ENCODE measurements at places on chromosomes 1 and 21. TPM values are rescaled to one million over a fixed set of nuclear protein-coding genes. Genes with fewer than 3 reads are reported as not detected.

- DNase-seq: no peak
Observed at GRCh38 chr1:193085263-193085662, 20.0 kb downstream of the GLRX2 start.

DNA sequence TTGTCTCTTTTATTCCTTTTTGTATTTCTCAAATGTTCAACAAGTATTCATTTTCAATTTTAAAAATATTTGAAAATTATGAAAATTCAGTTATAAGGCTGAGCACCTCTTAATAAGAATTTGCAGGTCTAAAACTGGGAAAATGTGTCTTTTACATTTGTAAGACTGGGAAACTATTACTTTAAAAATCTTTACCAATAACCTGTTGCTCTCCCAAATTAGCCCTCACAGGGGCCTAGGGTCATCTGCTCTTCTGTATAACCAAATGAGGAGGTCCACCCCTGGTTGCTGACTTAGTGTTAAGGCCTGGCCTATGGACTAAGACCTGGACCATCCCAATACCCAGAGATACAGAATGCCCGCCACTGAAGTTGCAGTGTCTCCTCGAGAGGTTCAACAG, 280.5 kb downstream of the PLPP3 start:
- DNase-seq: no peak

DNA sequence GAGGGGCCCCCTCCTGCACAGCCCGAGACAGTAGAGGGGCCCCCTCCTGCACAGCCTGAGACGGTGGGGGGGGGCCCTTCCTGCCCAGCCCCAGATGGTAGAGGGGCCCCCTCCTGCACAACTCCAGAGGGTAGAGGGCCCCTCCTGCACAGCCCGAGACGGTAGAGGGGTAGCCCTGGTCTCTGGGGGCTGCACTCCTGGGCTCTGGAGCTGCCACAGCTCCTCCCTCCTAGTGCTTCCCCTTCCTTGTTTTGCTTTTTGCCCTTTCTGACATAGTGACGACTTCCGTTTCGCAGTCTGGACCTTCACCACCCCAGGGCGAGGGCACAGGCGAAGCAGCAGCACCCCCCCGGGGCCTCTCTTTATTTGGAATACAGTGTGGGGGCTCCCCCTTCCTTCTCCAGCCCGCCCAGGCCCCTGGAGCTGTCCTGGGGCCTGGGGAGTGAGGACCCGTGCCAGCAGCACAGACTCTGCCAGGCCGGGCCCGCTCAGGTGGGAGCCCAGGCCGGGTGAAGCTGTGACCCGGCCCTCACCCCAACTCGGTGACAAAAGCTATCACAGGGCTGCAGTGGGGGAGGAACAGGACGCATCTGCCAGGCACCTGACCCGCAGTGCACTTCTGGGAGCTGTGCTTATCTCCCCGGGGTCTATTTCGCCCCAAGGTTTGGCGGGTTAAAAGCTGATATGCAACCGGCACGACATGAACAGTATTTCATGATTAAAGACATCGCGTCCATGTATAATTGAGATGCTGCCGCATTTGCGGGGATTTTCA, 1.1 kb upstream of the PRXL2B start:
- peak; percentile 49 for DNase-seq

DNA sequence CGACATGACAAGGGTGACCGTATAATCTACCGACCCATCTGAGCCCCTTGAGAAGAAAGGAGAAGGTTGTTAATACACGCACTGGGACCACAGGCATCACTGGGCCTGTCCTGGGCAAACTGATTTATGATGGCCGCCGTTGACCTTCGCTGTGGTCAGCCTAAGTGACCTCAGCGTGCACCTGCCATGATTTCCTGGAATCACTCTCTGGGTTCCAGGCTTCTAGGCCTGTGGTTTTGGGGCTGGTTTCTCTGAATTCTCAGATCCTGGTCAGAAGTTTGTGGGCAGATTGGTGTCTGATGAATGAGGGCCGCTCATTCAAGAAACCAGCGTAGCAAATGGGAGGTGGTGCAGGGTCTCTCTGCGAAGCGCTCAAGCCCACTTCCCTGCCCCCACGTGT, 64.0 kb downstream of the SIK1 start:
- DNase-seq: peak; percentile 61

GRCh38 chr1:32358435-32358834, 3.9 kb downstream of the FAM229A start:
- no peak for DNase-seq

DNA sequence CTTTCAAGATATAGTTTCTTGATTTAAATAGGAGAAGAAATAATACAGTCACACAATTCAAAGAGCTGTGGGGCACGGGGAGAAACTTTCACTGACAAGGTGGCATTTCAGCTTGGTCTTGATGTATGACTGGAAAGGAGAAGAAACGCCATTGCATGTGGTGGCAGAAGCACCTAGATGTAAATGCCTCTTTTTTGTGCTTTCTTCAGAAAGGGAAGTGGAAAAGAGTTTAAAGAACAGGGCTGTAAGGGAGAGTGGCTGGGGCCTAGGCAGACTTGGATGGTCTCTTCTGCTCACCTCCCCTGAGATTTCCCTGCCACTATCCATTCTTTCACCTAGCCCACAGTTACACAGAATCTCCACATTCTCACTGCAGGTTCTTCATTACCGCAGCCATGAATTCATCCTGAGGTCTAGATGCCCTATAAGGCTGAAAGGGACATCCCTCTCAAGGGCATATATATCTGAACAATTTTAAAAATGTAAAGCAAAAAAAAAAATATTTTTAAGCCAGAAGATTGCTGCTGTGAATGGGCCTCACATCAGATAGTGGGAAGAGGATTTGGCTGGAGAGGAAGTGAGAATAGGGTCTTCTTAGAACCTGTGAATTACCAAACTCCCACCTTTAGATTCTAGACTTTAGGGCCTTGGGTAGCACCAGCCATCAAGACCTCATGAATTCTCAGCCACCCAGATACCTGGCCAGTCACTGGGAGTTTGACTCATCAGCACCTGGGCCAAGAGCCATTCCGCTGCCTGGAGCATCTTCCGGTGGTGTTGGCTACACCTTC, 23.4 kb downstream of the CACNA1E start:
- DNase-seq: no peak

DNA sequence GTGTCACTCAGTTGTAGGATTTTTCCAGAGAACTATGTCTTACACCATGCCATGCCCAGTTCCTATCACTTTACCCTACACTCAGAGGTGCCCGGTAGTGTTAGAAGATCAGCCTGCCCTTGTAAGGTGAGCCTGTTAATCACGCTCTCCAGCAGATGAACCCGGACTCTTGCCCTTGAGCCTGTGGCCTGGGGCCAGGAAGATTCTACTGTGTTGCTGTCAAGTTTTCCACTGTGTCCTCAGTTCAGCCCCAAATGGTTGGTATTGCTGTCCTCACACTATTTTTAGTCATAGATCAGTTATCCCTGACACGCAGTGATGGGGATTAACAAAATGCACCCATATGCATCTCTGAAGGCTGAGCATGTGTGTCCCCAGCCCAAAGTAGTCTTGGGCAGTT, 105.0 kb upstream of the SPAG17 start:
- no peak for DNase-seq

DNA sequence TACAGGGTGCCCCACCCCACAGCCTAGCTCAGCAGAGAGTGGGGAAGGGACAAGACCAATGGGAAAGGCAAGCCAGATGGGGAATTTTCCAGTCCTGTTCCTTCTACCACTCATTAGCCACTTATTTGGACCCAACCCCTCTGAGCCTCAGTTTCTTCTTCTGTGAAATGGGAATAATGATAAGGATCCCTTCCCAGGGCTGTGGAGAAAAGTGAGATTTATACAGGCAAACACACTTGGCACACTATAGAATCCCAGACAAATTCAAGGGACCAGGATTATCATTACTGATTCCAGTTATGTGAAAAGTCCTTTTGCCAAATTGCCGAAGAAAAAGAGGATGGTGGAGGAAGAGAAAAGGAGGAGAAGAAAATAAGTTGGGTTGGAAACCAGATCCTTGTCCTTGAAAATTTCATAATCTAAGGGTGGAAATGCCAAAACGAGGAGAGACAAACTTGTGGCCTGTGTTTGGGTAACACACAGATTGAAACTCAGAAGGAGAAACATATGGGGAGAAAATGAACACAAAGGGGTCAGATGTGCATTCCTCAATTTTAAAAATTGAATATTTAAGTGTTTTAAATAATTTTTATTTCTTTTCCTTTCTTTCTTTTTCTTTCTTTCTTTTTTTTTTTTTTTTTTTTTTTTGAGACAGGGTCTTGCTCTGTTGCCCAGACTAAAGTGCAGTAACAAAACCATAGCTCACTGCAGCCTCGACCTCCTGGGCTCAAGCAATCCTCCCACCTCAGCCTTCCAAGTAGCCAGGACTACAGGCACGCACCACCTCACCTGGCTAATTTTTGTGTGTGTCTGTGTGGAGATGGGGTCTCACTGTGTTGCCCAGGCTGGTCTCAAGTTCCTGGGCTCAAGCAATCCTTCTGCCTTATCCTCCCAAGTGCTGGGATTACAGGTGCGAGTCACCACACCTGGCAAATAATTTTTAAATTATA, 9.6 kb downstream of the CAPN2 start:
- no peak for DNase-seq

DNA sequence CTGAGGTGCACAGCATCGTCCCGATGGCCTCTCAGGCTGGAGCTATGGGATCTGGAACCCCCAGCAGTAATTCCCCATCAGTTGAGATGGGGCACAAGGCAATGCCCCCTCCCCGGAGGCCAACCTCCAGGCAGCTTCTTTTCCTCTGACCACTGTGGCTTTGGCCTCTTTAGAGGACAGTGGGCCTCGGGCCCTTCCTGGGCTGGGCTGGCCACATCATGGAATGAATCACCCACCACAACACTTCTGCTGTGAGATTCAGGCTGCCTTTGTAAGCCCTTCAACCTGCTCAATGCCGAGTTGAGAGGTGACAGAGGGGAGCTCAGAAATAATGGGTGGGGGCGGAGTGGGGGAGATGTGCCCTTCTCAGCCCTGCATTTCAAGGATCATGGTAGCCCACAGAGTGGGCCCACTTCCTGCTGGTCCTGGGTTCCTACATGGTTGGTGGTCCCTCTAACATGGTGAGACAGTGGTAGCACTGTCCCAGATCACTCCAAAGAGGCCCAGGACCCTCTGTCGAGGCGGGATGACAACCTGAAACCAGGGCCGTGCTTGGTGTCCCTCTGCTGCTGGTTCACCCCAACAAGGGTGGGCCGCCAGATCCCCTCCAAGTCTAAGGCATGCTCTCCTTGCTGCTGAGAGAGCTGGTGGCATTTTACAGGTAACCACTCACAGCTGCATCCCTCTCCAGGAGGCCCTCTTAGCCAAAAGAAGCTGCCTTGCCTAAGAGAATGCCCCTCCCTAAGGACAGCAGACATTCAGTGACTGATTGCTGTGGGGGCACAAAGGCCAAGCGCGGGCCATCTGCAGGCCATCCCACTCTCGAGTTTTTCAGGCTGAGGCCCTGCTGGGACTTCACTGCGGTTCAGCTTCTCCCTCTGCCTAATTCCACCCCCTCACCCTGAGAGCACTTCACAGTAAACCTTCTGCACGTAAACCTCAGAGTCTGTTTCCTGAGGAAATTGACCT, 29.7 kb upstream of the EVA1B start:
- peak; percentile 83 for DNase-seq

DNA sequence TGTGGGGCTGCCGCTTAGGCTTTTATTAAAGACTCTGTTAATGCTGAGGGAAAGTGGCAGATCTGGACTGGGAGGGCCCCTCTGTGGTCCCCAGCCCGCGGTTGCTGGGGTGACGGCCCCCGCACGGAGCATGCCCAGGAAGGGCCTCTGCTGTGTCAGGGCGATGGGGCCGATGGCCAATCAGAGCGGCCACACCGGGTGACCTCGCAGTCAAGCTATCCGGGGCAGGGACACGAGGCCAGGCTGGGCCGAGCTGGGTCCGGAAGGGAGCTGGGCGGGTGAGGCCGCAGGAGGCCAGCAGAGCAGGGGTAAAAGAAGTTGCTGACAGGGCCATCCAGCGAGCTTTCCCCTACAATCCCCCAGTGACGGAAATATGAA, 145.1 kb downstream of the CASZ1 start:
- no peak for DNase-seq

GRCh38 chr1:71080739-71081696, at the start of gene ZRANB2:
Gene ZRANB2, minus strand, starts transcription at chr1:71081035. Its CDS starts 40 bp downstream, at chr1:71080995.
- peak; percentile 95 for DNase-seq

GRCh38 chr1:7551442-7551841, 219.7 kb upstream of the VAMP3 start:
- no peak for DNase-seq

GRCh38 chr1:230242326-230242725, 175.3 kb downstream of the GALNT2 start:
- DNase-seq: no peak

GRCh38 chr1:110393286-110393685, 2.5 kb upstream of the SLC16A4 start:
- DNase-seq: no peak

DNA sequence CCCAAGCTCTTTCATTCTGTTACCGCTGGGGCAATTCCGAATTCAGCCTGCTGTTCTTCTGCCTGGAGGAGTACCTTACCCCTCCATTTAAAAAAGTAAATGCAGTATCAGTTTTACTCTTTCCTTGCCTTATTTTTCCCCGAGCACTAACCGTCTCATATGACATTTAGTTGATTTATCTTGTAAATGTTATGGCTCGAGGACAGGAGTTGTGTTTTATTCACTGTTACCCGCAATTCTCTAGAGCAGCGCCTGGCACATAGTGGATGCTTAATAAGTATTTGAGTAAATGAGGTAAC, 425 bp upstream of the TADA1 start:
- DNase-seq: no peak

DNA sequence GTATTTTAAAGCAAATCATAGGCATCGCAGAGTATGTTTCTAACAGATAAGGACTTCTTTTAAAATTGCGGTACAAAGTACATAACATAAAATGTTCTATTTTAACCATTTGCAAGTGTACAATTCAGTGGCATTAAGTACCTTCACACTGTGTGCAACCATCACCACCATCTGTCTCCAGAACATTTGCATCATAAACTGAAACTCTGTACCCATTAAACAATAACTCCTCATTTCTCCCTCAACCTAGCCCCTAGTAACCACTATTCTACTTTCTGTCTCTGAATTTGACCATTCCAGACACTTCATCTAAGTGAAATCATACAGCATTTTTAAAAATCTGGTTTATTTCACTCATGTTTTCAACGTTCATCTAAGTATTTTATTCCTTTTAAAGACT, 16.6 kb upstream of the ATF3 start:
- DNase-seq: no peak

- no peak for DNase-seq
Observed at GRCh38 chr1:170742600-170742999, 78.7 kb downstream of the PRRX1 start.

DNA sequence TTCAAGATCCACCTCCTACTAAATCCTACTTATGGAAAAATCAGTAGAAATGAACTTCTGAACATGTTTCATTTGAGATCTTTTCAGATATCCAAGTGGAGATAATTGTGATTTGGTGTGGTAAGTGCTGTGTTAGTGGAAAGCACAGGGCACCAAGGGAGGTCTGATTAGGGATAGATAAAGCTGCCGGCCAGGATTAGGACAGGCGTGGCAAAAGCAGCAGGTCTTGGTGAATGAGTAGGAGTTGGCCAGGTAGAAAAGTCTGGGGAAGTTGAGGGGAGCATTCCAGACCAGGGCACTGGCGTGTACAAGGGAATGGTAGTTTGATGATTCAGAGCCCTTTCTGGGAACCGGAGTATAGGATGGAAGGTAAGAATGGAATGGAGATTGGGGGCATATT, 47.8 kb downstream of the AZIN2 start:
- no peak for DNase-seq

GRCh38 chr1:245215071-245215470, 60.3 kb downstream of the KIF26B start:
- no peak for DNase-seq

GRCh38 chr1:192580351-192580962, 4.9 kb downstream of the RGS1 start:
- peak; percentile 84 for DNase-seq

LRRC38 gene
- total RNA-seq: not detected

TNFRSF14 gene
- 13.1 TPM for total RNA-seq

SERPINC1 gene
- not detected for total RNA-seq

DHRS3 gene
- 1.6 TPM for total RNA-seq

PPIAL4G gene
- total RNA-seq: not detected

TTLL10 gene
- not detected for total RNA-seq
